ENCODE measurements at places on chromosomes 2 and 18.

GRCh38 chr2:29940706-29941105 lies 19.3 kb upstream of the ALK start:
- DNase-seq = no peak

DNA sequence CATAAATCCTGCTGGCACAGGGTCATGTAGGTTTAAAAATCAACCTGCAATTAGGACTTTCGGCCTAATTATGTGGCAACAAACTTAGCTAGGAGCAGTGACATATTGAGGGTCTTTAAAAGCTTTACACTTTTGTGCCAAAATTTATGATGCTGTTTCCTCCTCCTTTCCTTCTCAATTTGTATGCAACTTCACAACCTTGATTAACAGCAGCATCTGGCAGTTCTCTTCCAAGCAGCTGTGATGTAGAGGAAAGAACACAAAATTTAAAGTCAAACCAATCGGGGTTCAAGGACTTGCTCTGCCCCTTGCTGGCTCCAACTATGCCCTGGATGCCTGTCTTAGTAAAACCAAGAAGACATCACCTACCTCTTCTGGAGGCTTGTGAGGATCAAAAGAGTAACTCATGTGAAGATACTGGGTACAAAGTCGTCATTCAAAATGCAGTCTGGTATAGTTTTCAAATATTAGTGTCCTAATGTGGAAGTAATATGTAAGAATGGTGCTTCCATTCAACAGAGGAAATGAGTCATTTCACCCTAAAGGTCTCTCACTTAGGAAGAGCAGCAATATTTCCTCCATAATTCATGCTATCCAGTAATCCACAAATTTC lies 94.7 kb downstream of the ANKRD44 start:
- DNase-seq = peak; percentile 72

DNA sequence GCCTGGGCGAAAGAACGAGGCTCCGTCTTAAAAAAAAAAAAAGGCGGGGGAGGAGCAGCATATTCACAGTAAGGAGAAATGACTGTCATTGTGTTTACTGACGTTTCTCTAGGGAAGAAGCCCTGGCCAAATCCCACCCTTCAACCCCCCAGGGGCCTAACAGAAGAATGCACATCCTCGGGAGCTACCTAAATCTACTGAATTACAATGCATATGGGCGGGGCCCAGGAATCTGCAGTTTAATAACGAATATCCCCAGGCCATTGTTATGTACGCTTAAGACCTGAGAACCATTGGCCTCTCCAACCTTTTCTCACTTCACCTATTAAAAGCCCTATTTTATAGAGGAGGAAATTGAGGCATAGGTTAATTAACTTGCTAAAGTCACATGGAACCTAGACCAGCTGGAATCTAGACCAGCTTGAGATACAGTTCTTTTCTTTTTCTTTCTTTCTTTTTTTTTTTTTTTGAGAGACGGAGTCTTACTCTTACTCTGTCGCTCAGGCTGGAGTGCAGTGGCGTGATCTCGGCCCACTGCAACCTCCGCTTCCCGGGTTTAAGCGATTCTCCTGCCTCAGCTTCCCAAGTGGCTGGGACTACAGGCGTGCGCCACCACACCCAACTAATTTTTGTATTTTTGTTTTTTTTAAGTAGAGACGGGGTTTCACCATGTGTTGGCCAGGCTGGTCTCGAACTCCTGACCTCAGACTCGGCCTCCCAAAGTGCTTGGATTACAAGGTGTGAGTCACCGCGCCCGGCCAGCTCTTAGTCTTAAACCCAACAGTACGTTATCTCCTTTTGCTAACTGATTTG lies 708 bp upstream of the RIF1 start:
- no peak for DNase-seq

GRCh38 chr2:46937471-46937901 lies 21.9 kb upstream of the MCFD2 start:
- DNase-seq = peak; percentile 26

- DNase-seq = peak; percentile 21
Observed at GRCh38 chr2:17658251-17658843, 95.3 kb downstream of the SMC6 start.

DNA sequence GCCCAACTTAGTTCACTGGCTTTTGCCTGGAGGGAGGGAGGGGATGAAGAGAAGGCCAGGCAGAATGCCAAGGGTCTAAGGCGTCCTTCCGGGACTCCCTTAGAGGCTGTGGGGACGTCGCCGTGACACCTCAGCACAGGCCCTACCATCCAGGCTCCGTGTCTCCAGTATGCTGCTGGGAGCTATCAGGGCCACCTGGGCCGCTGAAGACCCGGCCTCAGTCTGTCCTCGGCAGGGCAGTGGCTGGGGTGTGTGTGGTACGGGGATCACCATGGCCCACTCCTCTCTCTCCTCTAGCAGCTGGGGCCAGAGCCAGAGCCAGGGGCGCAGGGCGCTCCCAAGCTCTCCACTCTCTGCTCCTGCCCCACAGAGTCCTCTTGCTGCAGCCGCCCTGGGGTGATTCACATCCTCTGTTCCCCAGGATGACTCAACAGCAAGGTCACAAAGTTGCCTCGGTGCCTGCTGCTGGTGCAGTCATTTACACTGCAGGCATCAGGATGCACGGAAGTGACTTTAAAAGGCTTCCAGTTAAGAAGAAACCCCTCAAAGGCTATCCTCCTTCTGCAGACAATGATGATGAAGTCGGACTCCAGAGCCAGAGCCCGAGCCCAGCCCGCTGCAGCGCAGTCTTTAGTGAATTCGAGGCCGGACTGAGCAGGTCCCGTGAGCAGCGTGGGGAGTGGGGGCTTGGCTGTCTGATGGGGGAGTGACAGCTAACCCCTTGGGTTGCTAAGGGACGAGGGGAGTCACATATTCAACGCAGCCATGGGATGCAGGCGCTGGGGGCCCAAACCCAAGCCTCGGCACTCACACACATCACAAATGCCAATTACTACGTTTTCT lies 31.9 kb downstream of the SNORC start:
- DNase-seq = peak; percentile 53

GRCh38 chr2:14872779-14873325 lies 240.3 kb downstream of the LRATD1 start:
- DNase-seq = no peak

- no peak for DNase-seq
Observed at GRCh38 chr2:134389381-134389780, 135.5 kb downstream of the MGAT5 start.

DNA sequence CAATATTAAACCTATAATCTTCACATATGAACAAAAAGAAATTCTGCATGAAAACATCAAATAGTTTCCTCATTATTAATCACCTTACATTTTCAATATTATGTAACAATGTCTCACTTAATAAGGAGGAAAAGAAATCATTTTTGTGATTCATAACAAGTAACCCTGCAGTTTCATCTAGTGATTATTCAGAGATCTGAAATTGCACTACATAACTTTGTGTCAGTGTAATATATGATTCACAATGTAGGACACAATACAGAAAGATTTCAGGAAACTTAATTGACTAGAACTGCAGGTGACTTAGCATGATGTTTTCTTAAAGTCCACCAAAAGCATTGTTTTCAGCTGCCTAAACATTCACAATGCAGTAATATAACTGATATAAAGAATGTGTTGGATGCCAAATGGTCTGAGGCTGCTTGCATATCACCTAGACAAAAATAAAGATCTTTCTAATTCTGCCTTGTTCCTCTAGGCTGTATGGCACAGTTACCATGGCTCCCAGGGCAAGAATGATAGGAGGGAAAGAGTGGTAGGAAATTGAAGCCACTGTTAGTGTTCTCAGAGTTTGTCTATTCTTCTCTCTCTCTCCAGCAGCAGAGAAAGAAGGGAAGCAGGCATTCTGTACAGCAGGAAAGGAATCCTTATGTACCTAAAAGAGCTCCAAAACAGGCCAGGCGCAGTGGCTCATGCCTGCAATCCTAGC lies 366.6 kb downstream of the FSIP2 start:
- DNase-seq = no peak

DNA sequence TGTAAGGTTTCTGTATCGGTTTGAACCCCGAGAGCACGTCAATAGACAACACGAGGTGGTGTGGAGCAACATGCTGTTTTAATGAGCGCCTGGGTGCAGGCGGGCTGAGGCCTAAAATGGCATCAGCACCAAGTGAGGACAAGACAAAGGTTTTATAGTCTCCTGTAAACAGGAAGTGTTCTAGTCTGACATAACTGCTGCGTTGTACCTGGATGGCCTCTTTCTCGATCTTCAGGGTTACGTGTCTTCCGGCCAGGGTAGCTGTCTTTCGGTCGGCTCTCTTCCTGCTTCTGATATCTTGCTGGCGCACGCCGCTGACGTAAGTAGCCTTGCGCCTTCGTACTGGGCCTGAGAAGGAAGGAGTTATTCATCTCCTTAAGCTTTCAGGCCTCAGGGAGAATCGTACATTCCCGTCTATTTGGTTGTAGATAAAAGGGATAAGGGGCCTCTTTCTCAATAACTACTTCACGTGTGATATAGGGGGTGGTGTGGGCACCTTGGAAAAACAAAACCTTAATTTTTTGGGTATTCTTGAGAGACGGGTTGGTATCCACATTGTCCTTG lies 53.5 kb downstream of the KYNU start:
- no peak for DNase-seq

DNA sequence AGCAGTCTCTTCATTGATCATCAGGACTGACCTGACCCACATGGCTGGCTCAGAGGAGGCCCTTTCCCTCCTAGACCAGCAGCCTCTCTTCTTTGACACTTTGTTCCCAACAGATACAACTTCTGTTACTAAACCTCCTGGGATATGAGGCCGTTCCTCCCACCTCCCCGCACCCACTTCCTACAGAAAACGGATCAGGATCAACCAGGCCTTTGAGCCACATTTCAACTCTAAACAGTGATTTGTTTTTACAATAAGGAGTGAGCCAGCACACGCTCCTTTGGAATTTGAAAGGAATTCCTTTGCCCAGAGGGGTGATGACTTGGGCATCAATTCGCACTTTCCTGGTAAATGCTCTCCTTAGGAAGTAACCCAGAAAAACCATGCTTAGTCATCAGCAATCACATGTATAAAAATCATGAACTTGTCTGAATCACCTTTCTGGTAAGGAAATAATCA lies 180.4 kb downstream of the FAM124B start:
- no peak for DNase-seq

DNA sequence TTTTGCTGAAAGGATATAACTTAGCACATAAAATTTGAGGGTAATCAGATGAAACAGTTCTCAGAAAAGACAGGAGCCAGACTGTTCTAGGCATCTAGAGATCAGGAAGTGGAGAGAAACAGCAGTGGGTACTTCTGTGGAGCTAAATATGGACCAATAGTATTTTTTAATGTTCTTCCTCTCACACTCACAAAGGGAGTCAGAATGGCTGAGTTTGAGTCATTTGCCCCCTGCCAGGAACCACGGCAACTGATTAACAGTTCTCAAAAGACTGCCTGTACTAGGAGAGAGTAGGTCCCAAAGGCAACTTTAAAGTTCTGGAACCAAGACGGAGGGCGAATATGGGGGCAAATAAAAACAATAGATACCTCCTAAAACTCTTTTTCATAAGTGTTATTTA lies 107.5 kb downstream of the GULP1 start:
- DNase-seq = no peak

DNA sequence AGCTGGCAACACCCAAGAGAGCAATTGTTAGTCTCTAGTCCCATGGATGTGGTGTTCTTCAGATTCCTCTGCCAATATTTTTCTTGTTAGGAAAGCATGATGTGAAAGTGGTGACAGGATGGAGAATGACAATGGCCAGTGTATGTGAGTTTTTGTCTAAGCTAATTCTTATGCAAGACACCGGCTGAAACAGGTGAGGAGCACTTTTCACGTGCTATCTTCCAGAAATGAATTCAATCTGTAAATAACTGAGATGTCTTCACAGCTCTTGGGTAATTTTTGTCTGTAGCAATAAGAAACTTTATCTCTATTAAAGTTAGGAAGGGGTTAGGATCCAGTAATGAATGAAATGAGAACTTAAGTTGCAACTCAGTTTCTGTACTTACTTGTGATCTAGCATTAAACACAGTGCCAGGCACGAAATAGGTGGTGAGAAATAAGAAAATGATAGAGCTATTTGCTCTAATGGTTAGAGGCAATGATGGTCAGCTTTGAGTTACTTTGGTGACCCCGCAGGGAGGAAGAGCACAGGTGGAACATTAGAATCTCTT lies 676 bp upstream of the AGPS start:
- DNase-seq = no peak

- DNase-seq = no peak
Observed at GRCh38 chr2:56590611-56591010, 406.8 kb downstream of the CCDC85A start.

- no peak for DNase-seq
Observed at GRCh38 chr2:27960237-27960912, 69.8 kb downstream of the BABAM2 start.

DNA sequence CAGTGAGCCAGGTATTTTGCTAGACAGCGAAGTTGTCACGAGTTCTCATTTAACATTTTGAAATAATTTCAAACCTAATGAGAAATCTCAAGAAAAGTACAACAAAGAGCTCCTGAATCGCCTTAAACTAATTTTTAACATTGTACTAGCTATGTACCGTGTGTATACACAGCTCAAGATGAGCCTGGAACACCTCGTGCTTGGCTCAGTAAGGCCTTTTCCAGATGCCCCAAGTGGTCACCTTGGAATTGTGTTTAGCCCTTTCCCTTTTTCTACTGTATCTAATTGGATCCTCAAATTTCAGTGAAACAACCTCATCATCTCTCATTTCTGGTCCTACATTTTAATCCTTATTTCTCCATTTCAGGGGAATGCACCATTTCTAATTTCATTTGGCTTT lies 7.2 kb downstream of the PTPN4 start:
- no peak for DNase-seq

GRCh38 chr2:214710729-214711128 lies 98.8 kb downstream of the BARD1 start:
- no peak for DNase-seq

- peak; percentile 86 for DNase-seq
Observed at GRCh38 chr2:20145497-20146193, 79.3 kb downstream of the SDC1 start.

GRCh38 chr18:32802591-32803451 lies 30.0 kb upstream of the KLHL14 start:
- DNase-seq = no peak

- no peak for DNase-seq
Observed at GRCh38 chr2:164910101-164910899, 45.0 kb downstream of the SLC38A11 start.

- DNase-seq = no peak
Observed at GRCh38 chr2:119433636-119434327, 2.1 kb downstream of the TMEM37 start.

- no peak for DNase-seq
Observed at GRCh38 chr18:32717126-32717525, 55.7 kb downstream of the KLHL14 start.

DNA sequence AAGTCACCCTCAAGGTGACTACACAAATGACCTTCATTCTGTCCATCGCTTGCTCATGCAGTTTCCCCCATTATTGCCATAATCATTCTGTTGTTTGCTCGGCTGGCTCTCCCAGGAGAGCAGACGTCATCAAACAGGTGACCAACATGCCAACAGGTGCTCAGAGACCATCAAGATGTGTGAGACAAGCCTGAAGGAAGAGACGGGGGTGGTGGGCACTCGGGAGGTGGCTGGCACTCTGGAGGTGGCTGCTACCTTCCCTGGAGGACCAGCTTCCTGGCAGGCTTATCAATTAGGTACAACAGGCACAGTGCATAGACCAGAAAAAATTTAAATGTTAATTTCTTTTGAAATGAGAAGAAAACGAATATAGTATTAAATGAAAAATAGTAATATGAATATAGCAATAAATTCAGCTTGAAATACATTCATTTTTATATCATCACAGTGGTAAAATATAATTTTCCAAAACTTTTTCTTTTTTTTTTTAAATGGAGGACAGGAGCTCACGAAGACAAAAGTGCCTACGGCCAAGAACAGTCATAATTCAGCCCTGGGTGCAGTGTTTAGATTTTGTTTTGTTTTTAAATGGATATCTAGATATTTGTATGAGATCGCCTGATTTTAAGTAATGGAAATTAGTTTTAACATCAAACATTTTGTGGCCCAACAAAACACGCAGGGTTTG lies 16.9 kb upstream of the HAAO start:
- DNase-seq = no peak
